ENCODE measurements at places on chromosomes 3 and 15.

DNA sequence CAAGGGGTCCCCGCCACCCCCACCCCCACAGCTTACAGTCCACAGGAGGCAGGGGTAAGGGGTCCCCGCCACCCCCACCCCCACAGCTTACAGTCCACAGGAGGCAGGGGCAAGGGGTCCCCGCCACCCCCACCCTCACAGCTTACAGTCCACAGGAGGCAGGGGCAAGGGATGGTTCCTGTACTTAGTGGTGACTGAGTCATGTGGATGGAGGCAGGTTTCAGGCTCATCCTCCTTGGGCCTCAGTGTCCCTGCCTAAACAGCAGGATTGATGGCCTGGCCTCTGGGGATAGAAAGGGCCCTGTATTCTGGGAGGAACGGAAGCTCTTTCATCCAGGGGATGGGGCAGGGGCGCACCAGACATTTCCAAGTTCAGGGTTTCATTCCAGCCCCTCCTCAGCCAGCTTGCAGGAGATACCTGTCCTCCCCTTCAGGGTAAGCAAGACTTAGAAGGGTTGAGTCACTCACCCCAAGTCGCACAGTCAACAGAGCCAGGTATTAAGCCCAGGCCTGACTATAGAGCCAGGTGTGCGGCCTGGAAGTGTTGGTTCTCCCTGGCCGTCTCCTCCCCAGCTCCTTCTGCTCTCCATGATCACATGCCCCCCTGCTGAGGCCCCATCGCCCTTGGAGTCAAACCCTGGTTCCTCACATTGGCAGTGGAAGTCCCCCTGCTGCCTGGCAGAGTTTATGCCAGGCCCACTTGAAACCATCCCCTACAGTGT, 12.5 kb downstream of the CSK start:
- DNase-seq = no peak

- DNase-seq = no peak
Measured at GRCh38 chr15:85772668-85773067, 22.1 kb downstream of the KLHL25 start.

DNA sequence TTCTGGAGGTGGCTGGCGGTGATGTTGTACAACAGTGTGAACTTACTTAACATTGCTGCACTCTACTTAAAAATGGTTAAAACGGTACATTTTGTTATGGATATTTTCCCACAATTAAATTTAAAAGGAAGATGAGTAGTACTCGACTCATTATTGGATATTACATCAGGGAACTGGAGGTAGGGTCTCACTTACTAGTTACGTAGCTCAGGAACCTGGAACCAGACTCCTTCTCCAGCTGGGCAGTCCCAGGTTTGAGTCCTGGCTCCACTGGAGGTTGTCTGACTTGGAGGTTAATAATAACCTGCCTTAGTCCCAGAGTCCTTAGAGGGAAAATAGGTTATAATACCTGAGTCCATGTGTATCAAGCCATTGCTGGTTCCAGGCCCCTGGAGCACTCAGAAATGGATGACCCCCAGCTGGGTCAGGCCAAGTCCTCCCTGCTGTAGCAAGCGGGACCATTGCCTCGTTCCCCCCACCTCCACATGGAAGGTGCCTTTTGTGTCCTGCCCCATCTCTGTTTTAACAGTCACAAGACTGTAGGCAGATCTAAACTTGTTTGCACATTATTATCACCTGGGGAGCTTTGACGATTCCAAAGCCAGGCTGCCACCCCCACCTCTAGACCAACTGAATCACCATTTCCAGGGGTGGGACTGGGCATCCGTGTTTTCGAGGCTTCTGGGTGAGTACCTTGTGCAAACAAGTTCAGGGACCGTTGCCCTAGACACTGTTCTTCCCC, 126.6 kb downstream of the IGF1R start:
- no peak for DNase-seq

DNA sequence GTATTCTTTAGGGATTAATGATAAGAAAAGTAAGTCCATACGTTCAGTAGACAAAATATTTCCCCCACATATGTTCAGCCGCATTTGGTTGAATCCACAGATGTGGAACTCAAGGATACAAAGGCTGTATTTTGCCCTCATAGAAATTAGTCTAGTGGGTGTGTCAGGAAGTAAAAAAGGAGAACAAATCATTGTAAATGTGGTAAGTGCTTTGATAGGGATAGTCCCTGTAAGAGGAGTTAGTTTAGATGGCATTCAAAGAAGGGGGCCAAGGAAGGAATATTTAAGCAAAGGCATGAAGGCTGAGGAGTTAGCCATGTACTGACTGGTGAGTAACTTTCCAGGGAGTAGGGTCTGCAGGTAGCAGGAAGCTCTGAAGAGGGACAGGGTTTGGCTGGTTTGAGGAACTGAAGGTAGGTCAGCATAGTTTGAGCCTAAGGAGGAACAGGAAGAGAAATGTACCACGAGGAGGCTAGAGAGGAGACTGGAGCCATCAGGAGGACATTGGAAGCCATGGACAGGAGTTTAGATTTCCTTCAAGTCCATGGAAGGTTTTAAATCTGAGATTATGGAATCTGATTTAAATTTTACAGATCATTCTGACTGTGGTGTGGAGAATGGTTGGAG, 98.8 kb downstream of the MME start:
- DNase-seq = no peak

DNA sequence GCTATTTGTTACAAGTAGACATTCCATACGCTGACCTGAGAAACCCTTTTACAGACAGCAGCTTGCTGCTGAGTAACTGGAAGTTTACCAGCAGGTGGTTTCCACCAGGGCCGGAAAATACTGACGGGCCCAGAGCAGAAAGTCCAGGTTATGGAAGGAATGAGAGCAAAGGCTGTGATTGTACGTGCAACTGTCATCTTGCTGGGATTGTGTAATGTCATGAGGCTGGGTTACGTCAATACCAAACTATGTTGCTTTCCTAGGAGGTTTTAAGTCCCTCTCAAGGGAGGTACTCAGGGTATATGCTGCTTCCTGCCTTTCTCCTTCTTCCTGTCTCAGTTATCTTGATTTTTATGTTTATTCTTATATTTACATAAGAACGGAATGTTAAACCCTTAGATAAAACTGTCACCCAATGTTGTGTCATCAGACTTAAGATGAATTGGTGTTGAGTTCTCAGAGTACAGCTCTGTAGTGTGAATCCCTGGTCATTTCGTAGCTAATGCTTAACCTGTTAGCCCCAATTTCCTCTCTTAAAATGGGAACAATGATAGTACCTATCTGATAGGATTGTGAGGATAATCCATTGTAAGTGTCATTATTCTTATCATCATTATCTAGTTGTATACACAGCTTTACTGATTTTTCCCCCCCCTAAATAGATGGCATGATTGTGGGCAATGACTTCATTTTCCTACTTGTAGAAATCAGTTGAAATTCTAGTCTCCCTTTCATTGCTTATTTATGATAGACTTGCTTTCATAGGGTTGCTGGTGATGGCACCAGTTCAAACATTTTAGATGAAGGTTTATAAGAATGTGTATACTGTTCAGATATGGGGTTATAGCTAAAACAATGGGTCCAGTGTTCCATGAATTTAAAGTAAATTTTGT, 101.4 kb downstream of the FNDC3B start:
- no peak for DNase-seq

- no peak for DNase-seq
Measured at GRCh38 chr3:129616713-129617112, 10.2 kb upstream of the PLXND1 start.

- DNase-seq = no peak
Measured at GRCh38 chr3:133487920-133488540, 85.5 kb upstream of the CDV3 start.
